ENCODE measurements at places on chromosomes 7 and 10.
A peak's percentile ranks its signal among the peaks of the same experiment; 100 is the strongest.

GRCh38 chr7:116277070-116277469 lies 66.7 kb downstream of the TES start:
- no peak for DNase-seq

- no peak for DNase-seq
These were observed 21.8 kb downstream of the FGFBP3 start for GRCh38 chr10:91887272-91888076.

GRCh38 chr7:8384901-8385300 lies 48.5 kb upstream of the NXPH1 start:
- no peak for DNase-seq

DNA sequence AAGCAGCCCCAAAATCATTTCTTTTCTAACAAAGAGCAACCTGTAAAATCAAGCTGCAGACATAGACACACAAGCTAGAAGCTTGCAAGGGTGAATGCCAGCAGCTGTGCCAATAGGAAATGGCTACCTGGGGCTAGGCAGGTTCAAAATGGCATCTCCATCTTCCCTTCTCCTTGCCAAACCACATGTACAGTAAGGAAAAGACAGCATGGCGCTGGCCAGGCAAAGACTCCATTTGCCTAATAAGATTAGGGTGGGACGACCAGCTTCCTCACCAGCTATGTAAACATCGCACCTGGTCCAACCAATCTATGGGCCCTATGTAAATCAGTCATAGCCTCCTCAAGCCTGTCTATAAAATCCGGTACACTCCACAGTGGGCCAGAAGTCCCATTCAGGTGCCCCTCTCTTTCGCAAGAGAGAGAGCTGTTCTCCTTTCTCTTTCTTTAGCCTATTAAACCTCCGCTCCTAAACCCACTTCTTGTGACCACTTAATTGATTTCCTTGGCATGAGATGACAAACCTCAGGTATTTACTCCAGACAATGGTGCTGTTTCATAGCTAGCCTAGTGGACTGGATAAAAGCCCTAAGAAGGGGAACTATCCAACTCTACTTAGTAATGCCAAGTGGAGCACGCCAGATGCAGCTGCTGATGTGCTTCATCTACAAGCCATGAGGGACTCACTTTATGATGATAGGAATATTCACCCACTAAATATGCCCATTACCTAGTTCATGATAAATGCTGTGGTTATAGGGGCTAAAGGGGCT lies 44.1 kb downstream of the HTR7 start:
- no peak for DNase-seq

DNA sequence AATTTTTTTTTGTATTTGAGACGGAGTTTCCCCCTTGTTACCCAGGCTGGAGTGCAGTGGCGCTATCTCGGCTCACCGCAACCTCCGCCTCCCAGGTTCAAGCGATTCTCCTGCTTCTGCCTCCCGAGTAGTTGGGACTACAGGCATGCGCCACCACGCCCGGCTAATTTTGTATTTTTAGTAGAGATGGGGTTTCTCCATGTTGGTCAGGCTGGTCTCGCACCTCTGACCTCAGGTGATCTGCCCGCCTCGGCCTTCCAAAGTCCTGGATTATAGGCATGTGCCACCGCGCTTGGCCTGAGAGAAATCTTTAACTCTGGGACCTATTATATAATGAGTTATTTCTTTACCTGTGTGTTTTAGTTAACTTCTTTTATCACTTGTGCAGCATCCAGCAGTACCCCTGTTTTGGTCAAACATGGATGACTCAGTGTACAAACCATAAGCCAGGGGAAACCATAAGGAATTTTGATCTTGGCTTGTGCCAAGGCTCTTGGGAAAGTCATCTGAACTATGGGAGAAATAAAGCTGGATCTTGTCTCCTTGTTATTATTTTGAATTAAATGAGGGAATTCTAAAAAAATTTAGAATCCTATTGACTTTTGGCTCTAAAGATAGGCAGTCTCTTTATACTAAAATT lies 23.6 kb upstream of the ZRANB1 start:
- DNase-seq, result no peak

DNA sequence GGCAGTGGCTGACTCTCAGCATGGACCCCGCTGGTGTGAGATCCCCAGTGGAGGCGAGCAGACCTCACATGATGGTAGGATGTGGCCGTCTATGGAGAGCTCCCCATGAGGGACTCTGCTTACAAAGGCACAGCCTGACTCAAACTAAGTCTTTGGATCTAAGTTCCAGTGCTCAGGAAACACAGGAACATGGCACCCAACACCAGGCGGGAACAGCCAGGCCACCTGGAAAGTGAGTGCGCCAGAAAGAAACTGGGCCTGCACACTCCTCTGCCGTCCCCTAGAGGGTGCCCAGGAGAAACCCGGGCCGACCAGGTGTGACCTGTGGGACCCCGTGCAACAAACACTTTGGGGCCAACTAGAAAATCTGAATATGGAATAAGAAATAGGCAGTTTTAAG lies 10.0 kb downstream of the PITRM1 start:
- no peak for DNase-seq

DNA sequence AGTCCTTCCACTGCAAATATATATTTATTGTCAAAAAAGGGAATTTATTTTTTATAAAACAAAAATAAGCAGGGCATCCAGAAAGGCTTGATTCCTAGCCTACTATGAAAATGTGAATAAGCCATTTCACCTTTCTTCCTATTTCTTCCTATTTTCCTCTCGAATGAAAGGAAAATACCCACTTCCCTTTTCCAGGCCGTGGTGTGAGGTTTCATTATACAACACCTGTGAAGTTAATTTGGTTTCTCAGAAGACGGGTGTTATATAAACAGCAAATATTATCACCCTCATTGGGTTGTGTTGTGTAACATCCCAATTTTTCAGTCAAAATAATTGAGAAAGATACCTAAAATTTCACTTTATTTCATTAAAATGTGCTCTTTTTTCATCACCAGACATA lies 214.3 kb downstream of the DGKB start:
- DNase-seq, result no peak

DNA sequence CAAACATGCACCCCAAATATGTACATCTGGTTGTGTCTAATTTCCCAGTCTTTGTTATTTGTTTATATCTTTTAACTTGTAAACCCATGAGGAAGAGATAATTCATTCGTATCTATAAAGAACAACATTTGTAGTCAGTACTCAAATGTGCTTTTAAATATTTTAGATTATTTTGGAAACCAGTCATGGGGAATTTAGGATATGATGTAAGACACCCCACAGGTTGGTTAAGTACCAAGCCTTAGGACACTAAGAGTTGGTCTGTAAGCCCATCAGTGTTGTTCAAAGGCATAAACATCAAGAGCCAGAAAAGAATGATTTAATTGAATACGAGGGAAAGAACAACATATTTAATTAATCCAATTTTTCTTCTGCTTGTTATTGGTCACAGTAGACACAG lies 421.1 kb upstream of the SEMA3C start:
- DNase-seq, result no peak

GRCh38 chr10:124739986-124740368 lies 4.2 kb downstream of the FAM53B start:
- DNase-seq, result no peak

DNA sequence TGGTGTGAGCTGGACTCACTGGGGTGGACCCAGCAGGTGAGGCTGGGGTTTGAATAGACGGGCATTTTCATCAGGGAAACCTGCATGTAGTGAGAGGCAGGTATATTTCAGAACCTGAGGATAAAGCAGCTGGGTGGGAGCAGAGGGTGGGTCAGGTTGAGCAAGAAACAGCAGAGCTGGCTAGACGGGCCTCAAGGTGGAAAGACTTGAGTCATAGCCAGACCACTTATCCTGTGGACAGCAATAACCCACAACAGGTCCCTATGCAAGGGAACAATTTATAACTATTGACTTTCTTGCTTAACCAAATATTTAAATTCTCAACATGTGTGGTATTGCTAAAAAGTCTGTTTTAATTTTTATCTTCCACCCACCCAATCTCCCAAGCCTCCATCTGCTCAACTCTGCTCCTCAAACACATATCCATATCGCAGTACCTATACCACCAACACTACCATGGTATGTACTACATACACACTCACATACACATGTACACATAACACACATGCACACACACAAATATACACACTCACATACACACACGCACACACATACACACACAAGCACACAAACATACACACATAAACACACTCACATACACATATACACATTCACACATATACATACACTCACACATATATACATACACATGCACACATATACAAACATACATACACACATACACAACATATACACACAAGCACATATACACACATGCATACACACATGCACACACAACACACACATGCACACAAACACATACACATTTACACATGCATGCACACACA lies 129.0 kb upstream of the C7orf33 start:
- DNase-seq, result no peak

- DNase-seq, result no peak
These were observed 1.2 kb downstream of the TBXAS1 start for GRCh38 chr7:139830292-139830691.

GRCh38 chr10:69287181-69287580 lies 8.9 kb downstream of the HK1 start:
- DNase-seq, result no peak

GRCh38 chr7:136677471-136678365 lies 190.7 kb upstream of the CHRM2 start:
- no peak for DNase-seq

DNA sequence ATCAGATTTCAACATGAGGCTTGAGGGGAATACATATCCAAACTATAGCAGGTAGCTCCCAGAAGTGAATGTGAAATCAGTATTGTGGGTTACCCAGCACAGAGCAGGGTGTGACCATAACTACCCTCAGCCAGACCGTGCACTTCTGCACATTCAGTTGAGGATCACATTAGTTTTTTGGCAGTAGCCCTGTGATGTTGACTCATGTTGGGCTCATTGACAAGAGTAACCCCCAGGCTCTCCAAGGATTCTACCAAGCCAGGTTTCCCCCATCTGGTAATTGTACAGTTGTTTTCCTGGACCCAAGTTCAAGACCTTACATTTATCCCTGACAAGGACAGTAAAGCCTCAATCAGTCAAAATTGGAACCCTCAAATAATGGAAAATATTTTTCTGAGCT lies 11.7 kb upstream of the CPA4 start:
- no peak for DNase-seq

GRCh38 chr10:60282771-60283353 lies 106.8 kb downstream of the ANK3 start:
- no peak for DNase-seq

- DNase-seq, result no peak
These were observed 39.5 kb upstream of the PRKG1 start for GRCh38 chr10:51034769-51035168.

DNA sequence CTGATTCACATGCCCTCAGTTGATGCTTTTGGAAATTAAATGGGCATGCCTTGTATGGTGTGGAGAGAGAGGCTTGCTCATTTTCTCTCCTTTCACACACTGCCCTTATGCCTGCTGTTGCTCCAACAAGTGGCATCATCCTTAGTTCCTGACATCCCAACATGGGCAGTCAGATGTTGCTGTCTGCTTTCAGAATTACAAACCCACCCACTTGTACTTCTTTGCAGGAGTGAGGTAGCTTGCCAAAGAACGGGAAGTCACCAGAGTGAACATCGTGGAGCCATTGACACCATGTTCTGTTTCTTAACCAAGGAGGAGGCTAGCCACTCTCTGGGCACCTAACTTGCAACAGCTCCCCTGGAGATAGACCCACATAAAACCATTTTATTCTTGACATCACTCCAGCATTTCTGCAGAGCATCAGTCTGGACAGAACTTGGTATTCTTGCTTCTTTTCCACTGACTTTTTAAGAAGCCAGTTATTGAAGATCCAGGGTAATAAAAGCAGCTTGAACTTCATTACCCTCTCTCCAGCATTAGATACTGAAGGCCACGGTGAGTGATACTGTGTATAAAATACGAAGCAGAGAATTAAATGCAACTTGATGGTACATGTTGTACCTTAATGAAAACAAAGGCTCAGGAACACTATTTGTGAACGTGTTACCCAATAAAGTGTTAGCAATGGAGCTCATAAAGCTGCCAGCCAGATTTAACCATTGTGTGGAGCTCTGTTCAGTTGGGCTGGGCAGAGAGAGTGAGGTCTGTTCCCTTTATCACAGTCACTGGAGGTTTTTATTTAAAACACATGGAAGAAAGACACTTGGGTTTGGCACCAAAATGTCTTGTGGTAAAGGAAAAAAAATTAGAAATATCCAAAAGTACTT lies 195.8 kb upstream of the HABP2 start:
- DNase-seq, result no peak

DNA sequence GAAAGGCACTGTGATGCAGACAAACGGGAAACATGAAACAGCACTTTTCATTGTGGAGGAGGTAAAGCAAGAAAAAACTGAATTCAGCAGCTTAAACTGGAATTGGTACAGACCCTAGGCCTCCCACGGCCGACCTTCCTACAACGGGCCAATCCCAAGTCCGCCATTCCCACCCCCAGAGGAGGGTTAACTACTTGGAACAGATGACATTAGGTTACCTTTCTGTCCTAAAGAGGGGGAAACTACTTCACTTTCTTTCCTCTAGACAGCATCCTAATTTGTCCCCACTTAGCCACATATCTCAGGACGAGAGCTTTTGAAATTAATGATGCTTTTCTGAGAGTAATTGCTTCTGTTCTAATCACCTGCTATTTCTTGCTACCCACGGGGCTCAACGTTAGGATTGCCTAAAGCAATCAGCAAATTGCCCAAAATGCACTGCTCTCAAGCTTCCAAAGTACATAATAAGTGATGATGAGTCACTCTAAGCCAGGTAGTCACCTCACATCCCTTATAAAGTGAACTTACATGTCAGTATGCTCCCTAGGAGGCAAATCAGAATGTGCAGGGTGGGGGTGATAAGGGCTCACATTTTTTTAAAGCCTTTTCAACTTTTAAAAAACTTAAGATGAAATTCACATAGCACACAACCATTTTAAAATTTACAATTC lies 36.7 kb downstream of the LSM5 start:
- DNase-seq, result no peak

DNA sequence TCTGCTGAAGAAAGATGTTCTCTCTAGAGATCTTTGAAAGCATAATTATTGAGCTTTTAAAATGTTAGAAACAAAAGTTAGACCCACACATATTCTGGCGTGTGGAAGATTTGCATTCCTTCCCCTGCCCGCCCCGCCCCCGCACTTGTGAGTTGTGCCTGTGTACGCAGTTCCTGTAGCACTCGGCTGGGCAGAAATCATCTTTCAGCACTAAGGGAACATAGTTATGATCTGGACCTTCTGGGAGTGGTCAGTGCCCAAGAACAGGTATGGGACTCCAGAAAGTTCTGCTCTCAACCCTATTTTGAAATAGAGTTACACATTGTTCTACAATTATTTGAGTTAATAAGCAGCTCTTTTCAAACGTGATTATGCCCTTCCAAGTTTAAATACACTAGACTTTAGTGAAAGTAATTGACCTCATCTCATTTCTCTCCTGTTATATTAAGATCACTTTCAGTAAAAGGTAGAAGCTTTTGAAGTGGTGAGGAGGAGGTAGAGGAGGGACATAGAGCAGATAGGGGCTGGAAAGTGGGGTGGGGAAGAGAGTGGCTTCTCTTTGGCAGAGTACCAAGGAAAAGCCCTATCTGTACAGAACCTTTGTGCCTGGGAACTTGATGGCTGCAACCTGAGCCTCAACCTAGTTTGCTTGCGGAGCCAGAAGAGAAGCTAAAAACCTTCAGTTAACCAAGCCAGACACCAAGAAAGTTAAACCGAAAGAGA lies 5.7 kb downstream of the BLVRA start:
- peak; percentile 18 for DNase-seq
